DMS79 treated with DMSO at 0.1 percent for 48 hours (cell line): ENCODE measurements at places on chromosomes 12 and 14.

DNA sequence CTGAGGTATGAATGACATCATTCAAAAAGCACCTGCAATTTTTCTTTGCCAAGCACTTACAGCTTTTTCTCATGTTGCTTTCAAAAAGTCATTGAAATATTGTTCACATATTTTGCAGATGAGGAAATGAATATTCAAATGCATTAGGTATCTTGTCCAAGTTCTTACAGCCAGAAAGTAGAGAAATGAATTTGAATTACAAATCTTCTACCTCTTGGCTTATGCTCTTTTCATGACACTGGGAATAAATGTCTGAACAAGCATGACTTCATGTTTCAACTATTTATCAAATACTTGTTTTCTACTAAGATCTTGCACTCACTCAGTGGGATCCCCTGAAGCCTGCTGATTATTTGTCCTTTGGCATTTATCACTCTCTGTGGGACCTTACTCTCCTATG, 267.2 kb upstream of the BTG1 start:
- no peak for DNase-seq

DNA sequence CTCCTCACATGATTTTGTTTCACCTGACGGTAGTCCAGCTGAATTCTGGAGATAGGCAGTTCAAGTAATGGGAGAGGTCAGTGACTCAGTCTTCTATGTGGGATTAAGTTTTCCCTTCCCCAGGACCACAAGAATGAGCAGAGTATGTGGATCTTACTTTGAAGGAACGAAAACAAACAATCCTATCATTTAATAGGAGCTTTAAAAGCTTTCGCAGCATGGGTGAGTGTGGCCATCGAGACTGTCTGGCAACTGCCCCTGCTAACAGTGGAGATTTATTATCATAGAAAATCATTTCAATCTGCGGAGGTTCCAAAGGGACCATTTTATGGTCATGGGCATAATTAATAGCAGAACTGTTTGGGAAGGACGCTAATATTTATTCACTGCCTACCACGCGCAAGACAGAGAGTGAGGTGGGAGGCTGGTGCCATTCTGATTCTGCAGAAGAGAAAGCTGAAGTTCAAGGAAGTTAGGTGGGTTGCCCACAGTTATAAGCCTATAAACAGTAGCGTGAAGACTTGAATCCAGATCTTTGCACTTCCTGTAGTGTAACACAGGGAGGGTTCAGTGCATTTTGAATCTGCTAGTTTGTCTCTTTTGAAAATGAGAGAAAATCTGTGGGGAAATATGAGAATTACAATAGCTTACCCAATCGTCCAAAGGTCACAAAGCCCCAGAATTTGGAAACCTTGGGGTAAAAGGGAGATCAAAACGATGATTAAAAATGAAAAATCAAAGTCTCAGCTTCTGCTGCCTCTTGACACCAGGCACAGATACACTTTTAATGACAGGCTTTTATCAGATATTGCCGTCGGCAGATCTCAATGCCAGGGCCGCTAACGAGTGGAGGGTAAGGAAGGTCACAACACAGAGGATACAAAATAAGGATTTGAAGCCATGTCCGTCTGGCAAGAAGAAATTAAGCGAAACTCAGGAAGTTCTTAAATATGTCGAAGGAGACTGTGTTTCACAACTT, 209.6 kb downstream of the CRADD start:
- no peak for DNase-seq

DNA sequence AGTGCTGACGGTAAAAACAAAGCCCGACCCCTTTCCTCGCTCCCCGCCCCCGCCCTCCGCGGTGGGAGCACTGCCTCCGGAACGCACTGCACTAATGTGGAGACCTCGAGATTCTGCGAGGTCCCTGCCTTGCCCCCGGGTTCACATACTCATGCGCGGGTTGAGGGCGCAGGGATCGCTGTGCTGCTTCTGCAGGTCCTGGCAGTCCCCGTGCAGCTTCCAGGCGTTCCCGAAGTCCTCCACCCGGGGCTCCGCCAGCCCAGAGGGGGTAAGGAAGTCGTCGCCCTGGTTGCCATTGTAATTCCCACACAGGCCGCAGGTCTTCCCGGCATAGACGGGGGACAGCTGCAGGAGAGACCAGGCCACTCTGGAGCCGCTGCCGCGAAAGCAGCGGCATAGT, 66.8 kb downstream of the VWF start:
- DNase-seq, result no peak

DNA sequence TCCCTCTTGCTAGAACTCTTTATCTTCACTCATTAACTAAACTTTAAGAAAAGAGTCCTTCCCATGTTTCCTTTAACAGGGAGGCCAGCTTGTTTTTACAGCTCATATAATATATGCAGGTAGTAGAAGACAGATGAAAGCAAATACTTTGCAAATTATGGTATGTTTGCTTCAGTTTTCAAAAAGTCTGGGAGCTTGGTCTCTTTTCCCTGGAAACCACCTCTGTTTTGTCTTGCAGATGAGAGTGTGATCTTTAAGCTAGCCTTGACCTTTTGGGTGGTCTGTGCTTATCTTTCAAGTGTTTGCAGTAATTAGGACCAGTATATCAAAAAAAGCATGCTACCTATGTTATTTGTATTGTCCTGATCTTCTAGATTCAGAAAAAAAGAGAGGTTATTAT, 62.7 kb downstream of the ERC1 start:
- no peak for DNase-seq

DNA sequence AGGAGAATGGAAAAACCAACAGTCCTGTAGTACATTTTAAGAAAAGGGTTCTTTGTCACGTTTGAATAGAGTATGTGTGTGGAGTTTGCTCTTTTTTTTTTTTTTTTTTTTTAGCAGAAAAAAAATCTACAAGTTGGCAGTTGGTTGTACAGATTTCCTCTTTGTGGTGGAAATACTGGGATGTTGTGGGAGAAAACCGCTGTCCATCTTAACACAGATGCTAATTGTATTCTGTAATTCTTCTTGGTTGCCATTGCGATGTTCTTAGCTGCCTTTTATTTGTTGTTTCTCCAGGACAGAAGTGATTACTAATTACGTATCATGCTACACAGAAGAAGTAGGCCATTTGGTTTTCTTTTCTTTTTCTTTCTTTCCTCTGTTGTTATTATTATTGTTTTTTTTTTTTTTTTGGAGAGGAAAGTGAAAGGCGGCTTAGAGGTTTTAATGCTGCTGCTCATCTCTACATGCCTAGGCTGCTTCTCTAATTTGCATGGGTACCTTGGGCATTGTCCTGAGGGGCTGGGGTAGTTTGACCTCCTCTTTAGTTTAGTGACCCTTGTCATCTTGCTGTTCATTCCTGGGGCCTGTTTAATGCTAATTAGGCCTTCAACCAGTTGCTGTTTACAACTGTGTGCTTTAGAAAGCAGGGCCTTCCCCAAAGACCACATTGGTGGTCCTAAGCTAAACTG, 94.7 kb downstream of the TMTC2 start:
- no peak for DNase-seq

- no peak for DNase-seq
Measured at GRCh38 chr14:39548358-39548757, 116.1 kb upstream of the FBXO33 start.

- no peak for DNase-seq
Measured at GRCh38 chr12:92070054-92070863, 75.4 kb downstream of the BTG1 start.

DNA sequence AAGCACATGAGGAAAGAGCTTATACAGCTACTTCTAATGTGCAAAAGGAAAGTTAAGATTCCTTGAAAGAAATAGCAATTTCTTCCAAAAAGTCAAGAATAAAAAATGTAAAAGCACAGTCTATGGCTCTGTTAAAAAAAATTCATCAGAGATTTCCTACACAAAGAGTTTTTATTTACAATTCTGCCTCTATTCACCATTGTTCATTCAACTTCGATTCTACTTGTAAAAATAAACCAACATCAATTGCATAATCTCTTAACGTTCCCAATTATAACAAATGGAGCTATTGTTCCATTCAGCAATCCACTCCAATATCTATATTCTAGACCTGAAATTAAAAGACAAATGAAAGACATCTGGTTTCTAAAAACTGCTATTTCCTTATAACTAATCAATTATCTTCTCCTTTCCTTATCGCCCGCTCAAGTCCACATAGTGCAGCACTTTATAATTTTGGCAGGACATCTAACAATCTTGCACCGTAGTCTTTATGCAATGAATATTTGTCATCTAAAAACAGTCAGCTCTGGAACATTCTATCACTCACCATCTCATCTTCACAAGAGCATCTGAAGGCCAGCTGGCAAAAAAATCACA, 6.2 kb downstream of the EIF2S3B start:
- DNase-seq, result no peak

GRCh38 chr14:53652068-53652467, 304.6 kb downstream of the BMP4 start:
- no peak for DNase-seq

- DNase-seq, result no peak
Measured at GRCh38 chr14:89534902-89535685, 118.1 kb upstream of the FOXN3 start.

DNA sequence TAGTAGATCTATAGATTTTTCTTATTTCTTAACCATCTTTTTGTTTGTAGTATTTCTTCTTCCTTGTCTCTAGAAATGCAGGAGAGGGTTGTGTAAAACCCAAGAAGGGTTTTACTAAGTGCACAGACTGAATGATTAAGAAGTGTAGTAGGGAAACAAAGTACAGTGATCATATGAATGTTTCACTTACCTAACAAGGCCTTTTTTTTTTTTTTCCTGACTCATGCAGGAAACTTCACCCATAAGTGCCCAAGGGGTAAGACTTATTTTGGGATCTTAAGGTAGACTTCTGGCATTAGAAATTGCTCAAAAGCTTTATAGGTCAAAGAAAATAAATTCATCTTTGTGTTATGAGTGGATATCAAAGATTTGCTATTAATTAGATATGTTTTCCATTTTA, 10.2 kb downstream of the SCN8A start:
- no peak for DNase-seq

DNA sequence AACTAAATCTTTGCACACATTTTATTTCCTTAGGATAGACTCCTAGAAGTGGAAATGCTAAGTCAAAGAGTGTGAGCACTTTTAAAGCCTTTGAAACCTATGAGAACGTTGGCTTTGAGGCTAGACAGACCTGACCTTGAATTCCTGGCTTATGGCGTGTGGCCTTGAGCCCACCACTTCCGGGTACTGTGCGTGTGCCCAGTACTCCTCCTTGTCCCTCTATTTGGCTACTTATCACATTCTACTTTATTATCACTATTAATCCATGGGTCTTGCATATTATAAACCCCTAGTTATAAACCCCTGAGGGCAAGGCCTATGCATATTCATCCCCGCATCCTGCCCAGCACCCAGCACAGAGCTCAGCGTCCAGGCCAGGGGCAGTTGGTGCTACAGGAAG, 26.0 kb upstream of the CD27 start:
- no peak for DNase-seq

DNA sequence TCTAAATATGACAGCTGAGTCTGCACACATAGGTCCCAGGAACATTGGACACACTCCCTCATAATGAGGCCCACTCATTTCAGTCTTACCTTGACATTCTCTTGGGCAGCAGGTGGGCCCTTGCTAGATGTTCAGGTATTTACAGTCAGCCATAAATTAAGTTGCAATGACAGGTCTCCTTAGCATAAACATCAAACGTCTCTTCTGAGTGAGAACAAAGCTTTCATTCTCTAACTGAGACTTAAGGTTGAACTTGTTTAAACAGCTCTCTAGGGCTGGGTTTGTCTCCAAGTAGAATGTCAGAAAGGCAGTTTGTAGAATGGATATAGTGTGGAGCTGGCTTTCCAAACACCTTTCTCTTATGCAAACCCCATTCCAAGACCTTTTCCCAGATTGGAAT, 10.3 kb downstream of the ACVR1B start:
- no peak for DNase-seq

- DNase-seq, result no peak
Measured at GRCh38 chr14:61149896-61150295, 131.2 kb downstream of the TMEM30B start.

DNA sequence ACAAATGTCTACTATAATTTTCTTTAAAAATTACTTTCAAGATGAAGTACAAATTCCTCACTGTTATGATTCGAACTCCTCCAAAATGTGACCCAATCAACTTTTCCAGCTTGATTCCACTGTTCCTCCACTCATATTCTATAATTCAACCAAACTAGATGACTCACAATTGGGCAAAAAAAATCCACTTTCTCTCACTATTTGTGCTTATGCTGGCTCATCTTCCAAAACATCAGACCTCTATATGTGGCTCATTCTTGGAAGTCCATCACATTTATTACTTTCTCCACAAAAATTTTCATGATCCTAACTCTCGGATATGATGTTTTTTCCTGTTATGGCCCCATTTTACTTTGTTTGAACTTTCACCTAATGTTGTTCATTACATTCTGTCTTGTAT, 26.9 kb upstream of the RXYLT1 start:
- no peak for DNase-seq

DNA sequence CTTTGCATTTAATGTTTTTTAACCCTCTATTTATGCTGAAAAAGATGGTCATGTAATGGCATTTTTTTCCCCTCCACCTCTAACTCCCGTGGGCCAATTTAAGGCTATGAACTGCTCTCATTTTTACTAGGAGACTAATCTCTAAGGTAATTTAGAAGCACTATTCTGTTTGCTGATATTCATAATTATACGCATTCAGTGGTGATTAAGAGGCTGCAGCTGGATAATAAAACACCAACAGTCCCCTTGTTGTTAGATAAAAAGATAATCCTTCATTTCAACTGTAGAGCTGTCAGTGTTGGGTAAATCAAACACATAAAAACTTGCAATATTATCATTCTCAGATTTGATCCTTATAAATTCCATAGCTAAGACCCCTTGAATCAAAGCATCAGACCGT, 8.9 kb downstream of the MYO1H start:
- DNase-seq, result peak; percentile 13

GRCh38 chr12:108106599-108106998, 22.5 kb upstream of the WSCD2 start:
- no peak for DNase-seq

- DNase-seq, result no peak
Measured at GRCh38 chr14:60805841-60806430, 71.4 kb downstream of the MNAT1 start.

DNA sequence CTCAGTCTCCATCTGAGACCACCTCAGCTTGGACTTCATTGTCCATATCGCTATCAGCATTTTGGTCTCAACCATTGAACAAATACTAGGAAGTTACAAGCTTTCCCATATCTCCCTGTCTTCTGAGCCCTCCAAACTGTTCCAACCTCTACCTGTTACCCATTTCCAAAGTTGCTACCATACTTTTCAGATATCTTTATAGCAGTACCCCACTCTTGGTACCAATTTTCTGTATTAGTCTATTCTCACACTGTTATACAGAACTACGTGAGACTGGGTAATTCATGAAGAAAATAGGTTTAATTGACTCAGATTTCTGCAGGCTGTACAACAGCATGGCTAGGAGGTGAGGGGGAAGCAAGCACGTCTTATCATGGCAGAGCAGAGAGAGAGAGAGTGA, 53.8 kb downstream of the PRKCH start:
- no peak for DNase-seq

GRCh38 chr12:26940516-26941214, 2.4 kb downstream of the FGFR1OP2 start:
- no peak for DNase-seq

- no peak for DNase-seq
Measured at GRCh38 chr12:52604859-52605258, 3.6 kb upstream of the KRT72 start.
